ENCODE measurements at places on chromosomes 7 and 10.

DNA sequence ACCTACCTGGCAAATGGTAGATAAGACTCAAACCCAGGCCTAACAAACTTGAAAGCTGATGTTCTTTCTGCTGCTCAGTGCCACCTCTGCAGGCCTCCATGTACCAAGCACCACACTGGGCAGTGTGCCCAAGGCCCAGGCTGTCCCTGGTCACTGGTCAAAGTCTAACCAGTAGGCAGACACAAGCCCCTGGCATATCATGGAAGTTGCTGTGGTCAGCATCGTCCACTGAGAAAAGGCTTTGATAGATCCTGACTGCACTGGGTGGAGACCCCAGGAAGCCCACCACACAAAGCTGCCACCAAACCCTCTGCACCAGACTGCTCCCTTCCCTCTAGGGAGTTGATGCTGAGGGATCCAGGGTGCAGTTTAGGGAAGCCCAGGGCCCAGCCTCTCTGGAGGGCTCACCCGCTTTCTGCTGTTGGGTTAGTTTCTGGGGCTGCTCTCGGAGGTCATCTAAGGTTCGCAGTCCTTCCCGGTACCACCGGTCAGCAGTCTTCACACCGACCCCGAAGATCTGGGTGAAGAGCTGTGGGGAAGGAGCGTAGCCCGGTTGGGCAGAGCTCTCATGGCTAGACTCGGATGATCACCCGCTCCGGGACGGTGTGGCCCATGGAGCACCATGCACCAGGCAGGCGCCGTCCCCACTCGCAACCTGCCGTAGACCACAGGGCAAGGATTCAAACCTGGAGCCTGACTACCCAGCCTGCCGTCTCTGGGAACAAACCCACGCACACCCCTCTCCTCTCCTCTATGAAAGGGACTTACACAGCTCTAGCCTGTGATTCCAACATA lies 6.0 kb downstream of the POLM start:
- DNase-seq, result no peak

GRCh38 chr7:134454277-134454676 lies 4.6 kb downstream of the AKR1B1 start:
- peak; percentile 80 for DNase-seq

- DNase-seq, result peak; percentile 57
Observed at GRCh38 chr7:151008511-151009323, 15.6 kb downstream of the ATG9B start.

- DNase-seq, result no peak
Observed at GRCh38 chr7:15457990-15458955, 103.5 kb downstream of the AGMO start.

DNA sequence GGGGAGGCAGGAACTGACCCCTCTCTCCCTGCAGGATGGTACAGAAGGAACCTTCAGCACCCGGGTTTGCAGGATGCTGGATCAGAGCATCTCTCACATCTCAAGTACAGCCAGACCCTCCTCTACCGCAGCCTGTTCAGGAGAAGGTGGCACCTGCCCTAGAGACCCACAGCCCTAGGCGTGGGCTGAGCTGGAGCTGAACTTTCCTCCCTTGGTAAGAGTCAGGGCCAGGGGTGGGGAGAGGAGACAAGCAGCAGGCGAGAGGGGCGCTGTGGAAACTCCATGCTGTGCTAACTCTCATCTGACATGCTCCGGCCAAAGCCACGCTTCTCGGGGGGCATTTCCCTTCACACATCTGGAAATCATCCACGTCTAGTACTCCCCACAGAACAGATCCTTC lies 154.4 kb downstream of the DIP2C start:
- no peak for DNase-seq

- DNase-seq, result peak; percentile 61
Observed at GRCh38 chr7:32890010-32890792, 1.4 kb downstream of the KBTBD2 start.

- peak; percentile 36 for DNase-seq
Observed at GRCh38 chr10:100303724-100304319, 17.3 kb upstream of the BLOC1S2 start.

DNA sequence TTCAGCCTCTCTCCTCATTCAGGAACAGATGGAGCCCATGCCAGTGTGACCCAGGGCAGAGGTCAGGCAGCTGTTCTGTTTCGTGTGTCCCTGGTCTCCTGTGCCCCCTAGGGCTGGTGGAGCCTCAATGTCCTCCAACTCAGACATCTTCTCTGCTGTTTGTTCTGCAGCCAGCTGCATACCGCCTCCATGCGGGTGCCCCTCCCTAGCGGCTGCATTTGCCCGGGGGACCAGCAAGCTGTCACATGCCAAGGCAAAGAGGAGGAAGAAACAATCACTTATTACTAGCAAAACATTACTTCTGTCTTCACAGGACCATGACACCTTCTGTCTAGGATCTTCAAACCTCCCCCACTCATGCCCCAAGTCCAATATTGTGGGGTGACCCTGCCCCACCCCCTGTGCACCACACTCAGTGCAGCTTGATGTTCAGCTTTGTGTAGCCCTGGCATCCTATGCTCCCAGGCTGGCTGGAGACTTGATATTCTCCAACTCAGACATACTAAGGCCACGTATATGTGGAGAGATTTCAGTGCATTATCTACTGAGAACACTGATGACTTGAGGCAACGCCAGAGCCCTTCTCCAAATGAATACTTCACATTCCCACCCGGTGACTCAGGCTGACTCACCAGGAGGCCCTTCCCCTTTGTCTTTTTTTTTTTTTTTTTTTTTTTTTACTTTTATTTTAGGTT lies 188.9 kb downstream of the SKIDA1 start:
- peak; percentile 11 for DNase-seq

- peak; percentile 14 for DNase-seq
Observed at GRCh38 chr7:23276376-23276775, 22.8 kb upstream of the MALSU1 start.

DNA sequence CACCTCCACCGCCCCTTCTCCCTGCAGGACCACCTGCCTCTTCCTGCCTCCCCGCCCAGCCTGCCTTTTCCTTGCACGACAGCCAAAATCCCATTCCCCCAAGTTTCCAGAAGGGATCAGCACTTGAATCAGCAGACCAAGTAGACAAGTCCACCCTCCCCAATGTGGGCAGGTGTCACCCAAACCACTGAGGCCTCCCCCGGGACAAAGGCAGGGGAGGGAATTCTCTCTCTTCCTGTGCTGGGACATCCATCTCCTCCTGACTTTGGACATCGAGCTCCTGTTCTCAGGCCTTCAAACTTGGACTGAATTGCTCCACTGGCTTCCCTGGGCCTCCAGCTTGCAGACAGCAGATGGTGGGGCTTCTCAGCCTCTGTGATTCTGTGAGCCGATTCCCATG lies 21.6 kb upstream of the PSMG3 start:
- no peak for DNase-seq

- DNase-seq, result no peak
Observed at GRCh38 chr10:101710059-101710695, 15.2 kb upstream of the FBXW4 start.

- no peak for DNase-seq
Observed at GRCh38 chr10:62715383-62715782, 89.1 kb upstream of the ADO start.

GRCh38 chr7:17109020-17109419 lies 189.4 kb upstream of the AHR start:
- no peak for DNase-seq

- no peak for DNase-seq
Observed at GRCh38 chr7:44119829-44120380, 3.4 kb downstream of the POLD2 start.

DNA sequence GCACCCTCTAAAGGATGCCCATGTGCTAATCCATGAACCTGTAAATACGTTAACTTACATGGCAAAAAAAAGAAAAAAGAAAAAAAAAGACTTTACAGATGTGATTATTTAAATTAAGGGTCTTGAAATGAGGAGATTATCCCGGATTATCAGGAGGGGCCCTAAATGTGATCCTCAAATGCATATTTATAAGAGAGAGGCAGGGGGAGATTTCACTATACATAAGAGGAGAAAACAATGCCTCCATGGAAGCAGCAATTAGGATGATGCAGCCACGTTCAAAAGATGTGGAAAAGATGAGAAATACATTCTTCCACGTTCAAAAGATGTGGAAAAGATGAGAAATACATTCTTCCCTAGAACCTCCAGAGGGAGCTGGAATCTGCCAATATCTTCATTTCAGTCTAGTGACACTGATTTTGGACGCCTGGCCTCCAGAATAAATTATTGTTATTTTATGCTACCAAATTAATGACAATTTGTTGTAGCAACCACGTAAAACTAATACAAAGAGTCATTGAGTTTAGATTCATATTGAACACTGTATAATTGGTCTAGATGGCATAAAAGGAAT lies 328.4 kb upstream of the GNAI1 start:
- DNase-seq, result no peak

GRCh38 chr7:24982917-24983316 lies 2.9 kb upstream of the OSBPL3 start:
- no peak for DNase-seq

DNA sequence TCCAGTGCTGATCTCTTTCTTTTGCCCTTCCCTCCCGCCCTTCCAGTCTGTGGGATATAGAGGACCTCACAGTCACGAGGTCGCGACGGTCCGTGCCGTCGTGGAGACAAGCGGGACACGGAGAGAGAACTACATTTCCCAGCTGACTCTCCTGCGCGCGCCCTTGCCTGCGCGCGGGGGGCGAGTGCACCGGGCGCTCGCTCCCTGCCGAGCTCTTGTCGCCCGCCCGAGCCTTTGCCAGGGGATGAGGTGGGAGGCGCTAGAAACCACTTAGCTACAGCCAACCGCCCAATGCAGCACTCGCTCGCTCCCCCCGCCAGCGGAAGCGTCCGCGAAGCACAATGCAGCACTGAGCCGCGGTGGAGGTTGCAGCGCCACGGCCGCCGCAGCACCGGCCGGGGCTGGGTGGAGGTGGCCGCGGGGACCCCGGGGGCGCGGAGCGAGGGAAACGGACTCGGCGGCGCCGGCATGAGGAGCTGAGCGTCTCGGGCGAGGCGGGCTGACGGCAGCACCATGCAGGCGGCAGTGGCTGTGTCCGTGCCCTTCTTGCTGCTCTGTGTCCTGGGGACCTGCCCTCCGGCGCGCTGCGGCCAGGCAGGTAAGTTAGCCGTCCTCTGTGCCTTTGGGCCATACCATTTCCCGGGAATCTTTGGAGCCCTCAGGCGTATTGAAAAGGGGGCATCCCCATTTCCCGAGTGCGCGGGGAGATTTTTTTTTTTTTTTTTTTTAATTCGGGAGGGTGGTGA lies at the start of gene ADAM22:
ADAM22 (plus strand) TSS at position 299 of the 746 bp plus-strand sequence; CDS start at position 514, 215 bp downstream.
- DNase-seq, result peak; percentile 38

GRCh38 chr7:104367926-104368325 lies 39.5 kb downstream of the LHFPL3 start:
- no peak for DNase-seq

Measured in inflammatory macrophage (primary cell).